ENCODE measurements at places on chromosomes 11 and 22. TPM values are rescaled to one million over a fixed set of nuclear protein-coding genes. Genes with fewer than 3 reads are reported as not detected.

DNA sequence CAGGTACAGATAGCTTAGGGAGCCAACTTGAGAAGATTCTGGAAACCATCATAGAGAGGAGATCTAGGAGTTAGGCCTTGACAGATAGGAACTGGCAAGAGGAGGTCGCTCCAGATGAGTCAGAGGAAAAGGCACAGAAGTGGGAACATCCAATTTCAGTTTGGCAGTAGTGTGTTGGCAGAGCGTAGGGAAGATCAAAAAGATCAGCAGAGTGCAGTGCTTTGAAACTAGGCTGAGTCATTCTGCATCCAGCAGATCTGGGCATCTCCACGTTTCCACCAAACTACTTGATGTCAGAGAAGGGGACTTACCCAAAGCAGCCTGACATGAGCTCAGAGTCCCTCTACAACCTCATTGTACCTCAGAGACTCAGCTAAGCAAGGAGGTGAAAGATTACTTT lies 58.5 kb downstream of the GAB4 start:
- DNase-seq: no peak

DNA sequence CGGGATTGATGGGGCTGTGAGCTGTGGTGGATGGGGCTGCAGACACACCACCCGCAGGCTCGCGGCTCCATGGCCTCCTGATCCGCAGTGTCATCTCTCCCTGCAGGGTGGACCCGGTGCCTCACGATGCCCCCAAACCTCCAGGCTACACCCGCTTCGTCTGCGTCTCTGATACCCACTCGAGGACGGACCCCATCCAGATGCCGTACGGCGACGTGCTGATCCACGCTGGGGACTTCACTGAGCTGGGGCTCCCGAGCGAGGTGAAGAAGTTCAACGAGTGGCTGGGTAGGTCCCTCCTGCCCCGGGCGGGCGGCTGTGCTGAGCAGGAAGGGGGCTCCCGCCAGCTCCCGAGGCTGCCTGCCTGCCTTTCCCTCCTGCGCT lies 23.1 kb downstream of the MPPED1 start:
- DNase-seq: no peak

- no peak for DNase-seq
Observed at GRCh38 chr11:13284776-13285588, 7.4 kb downstream of the BMAL1 start.

MIAT gene
- 5.2 TPM for total RNA-seq

DNA sequence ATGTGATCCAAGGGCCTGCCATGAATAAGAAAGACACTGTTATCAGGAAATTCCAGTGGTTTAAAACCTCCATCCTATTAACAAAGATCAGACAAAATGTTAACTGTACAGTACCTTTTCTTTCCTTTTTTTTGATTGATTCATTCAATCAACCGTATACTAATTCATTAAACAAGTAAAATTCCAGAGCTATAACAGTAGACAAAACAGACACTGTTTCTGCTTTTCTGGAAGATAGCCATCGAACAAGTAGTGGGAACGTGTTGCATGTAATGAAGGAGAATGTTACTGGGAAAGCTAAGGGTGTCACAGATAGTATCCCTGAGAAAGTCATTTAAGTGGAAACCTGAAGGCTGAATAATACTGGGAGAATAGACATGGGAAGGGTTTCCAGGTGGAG lies 73.7 kb upstream of the ALKBH3 start:
- no peak for DNase-seq

DNA sequence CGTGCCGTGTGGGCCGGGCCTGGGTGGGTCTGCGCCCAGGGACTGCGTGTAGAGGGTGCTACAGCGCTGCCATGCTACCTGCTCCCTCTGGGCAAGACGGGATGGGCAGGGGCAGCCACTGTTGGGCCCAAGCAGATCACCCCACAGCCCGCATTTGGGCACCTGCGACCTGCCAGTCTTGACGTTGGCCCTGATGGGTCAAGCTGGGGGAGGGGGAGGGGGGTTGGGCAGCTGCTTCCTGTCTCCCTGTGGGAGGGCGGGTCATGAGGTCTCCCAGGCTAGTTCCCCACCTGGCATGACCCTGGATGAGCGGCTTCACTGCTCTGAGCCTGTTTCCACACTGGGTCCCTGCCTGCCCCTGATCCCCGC lies 2.8 kb upstream of the RPS19BP1 start:
- no peak for DNase-seq

C11orf91 gene
- total RNA-seq: not detected

SLC22A8 gene
- total RNA-seq: not detected

DNA sequence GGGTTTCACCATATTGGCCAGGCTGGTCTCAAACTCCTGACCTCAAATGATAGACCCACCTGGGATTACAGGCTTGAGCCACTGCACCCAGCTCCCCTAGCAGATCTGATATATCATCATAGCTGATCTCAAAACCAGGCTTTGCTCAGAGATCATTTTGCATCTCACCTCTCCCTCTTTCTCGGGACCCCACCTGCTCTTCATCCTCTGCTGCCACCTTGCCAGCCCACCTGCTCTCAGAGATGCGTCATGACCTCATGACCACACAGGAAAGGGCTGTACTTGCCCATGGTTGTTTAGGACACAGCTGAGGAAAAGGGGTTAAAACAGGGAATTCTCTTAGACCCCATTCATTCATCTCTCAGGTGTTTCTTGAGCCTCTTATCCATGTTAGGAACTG lies 27.4 kb downstream of the POU2F3 start:
- peak; percentile 3 for DNase-seq

All from OCI-LY7 (cell line).